ENCODE measurements at places on chromosomes 7 and 10. TPM values are rescaled to one million over a fixed set of nuclear protein-coding genes. Genes with fewer than 3 reads are reported as not detected.

PTTG1IP2 gene
- total RNA-seq: not detected

EPDR1 gene
- total RNA-seq: 0.62 TPM

AP4M1 gene
- 12.2 TPM for total RNA-seq

FAM3C gene
- total RNA-seq: 57.6 TPM

SLC26A3 gene
- not detected for total RNA-seq

TFR2 gene
- 19.7 TPM for total RNA-seq

MSANTD7 gene
- total RNA-seq: 22.3 TPM

PLCE1 gene
- 0.02 TPM for total RNA-seq

NEUROD6 gene
- not detected for total RNA-seq

GRB10 gene
- 2.4 TPM for total RNA-seq

CRCP gene
- 37.9 TPM for total RNA-seq

RBP3 gene
- not detected for total RNA-seq

OR13A1 gene
- total RNA-seq: not detected

SRGN gene
- 1,340 TPM for total RNA-seq

COL17A1 gene
- not detected for total RNA-seq

Measured in activated T-helper 2 cell treated with anti-CD3 and anti-CD28 coated beads, Interferon-gamma antibody, Interleukin-2, Interleukin-4, amounts not matched to agents 10 μg/mL and 5 μg/mL and 100 μg/mL, durations not matched to agents 14 hours and 24 hours and 36 hours (primary cell).